Stimulated activated CD8-positive, alpha-beta memory T cell treated with anti-CD3 and anti-CD28 coated beads, Interleukin-4, amount 100 ng/mL, for 4 hours (primary cell): ENCODE measurements at places on chromosomes 6 and 20.

GRCh38 chr6:4041480-4041879 is 37.5 kb downstream of the FAM217A start:
- no peak for DNase-seq

DNA sequence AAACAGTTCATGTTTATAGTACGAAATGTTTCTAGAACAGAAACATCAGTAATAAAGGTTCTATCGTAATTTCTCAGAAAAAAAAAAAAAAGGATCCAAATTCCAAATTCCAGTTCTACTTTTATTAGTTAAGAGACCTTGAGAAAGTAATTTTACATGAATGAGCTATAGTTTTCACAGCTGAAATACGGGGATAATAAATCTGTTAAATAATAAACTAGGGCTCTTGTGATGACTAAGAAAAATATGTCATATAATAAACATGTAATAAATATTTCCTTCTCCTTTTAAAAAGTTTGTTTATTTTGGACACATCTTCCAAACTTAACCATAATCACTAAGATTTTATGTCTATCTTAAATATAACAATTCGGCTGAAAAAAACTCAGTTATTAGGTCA is 17.8 kb downstream of the RARS2 start:
- DNase-seq = no peak

GRCh38 chr6:148520109-148520841 is 177.6 kb downstream of the SASH1 start:
- no peak for DNase-seq

DNA sequence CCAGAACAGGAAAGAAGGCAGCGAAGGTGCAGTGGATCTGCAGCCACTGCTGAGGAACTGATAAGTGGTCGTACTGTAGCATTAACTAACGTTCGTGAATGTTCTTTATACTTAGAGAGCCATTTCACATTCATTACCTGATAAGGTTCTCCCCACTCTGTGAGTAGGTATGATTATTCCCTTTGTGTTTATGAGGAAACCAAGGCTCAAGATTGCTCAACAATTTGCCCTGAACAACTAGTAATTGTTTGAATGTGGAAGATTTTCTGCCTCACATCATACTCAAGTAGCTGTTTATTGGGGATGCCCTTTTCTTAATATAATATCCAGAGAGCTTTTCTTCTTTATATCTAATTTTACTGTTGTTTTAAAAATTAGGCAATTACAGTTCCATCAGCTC is 24.9 kb upstream of the ELOVL5 start:
- no peak for DNase-seq

GRCh38 chr6:166864333-166864732 is 92.0 kb downstream of the RNASET2 start:
- DNase-seq = no peak

GRCh38 chr6:74577619-74578018 is 628.2 kb downstream of the COL12A1 start:
- no peak for DNase-seq

DNA sequence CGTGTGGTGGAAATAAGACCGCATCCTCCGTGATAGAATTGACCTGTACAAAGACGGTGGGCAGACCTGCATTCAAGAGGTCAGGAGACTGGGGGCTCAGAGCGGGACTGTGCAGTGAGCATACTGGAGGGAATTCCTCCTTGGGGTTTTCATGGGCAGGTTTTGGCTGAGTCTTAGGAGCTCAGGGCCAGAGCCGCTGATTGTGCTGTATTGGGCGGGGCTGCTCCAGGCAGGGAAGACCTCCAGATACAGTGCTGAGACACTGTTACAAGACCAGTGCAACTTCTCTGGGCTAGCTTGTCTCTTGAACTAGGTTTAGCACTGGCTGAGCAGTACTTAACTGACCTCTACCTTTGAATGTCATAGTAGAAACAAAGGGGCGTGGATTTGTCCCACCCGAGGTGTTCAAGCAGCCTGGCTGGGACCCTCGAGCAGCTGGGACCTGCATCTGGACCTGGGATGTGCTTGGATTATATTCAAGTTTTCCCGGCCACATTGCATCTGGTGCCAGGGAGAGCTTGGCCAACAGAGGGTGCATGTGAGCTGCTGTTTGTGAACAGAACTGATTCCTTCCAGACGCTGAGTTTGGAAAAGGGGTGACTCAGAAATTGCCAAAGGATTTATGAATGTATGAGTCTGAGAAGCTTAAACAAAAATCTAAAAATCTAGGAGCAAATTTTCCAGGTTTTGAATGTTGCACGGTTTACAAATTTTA is 33.4 kb upstream of the SLC22A1 start:
- DNase-seq = no peak

DNA sequence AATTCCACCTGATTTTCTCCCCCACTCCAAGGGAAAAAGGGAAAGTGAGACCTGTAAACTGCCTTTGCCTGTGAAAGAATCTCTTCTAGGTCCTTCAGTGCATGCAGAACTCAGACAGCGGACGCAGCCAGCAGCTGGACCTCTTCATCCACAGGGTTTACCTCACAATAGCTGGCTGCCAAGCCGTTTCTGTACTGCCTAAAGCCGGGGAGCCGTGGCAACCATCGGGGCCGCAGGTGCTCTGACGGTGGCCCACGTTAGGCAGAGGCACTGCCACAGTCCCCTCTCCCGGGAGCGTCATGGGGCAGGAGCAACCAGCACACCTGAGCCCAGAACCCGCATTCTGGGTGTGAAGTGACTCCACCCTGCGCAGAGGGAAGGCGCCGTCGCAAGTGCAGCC is 206.1 kb downstream of the TTLL2 start:
- no peak for DNase-seq

- no peak for DNase-seq
Observed at GRCh38 chr20:9035126-9035525, 33.8 kb upstream of the PLCB4 start.

- no peak for DNase-seq
Observed at GRCh38 chr20:53940907-53941545, 129.4 kb downstream of the BCAS1 start.

DNA sequence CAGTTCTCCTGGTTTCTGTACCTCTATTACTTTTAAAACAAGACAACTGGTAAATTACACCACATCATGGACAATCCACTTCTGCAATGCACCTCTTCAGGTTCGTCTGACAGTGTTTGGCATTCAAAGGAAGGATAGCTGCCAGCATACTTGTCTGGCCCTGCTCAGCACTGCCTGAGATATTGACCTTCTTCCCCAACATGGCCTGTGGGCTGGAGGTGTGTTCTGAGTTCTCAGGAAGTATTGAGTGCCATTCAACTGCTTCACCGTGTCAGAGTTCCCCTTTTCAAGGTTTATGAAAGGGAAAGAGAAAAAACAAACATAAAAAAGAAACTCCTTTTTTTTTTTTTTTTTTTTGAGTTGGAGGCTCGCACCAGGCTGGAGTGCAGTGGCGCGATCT is 267.9 kb upstream of the SASH1 start:
- DNase-seq = no peak

DNA sequence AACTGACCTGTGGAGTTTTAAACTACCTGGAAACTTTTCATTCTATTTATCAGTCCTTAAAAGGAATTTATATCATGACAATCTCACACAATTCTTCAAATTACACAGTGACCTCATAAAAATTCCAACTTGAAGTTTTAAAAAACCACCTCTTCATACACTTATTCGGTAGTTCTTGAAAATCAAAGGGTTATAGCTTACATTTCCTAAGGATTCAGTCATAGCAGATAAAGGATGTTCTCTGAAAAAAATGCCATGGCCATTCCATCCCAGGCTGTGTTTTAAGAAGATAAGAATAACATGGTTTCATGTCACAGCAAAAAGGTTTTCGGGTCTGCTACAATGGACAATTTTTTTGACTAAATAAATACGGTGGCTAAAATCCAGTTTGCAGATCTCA is 41.2 kb downstream of the GOPC start:
- DNase-seq = no peak

- no peak for DNase-seq
Observed at GRCh38 chr20:5843054-5843592, 92.9 kb downstream of the SHLD1 start.

GRCh38 chr6:154899824-154900463 is 95.2 kb upstream of the TIAM2 start:
- DNase-seq = no peak

DNA sequence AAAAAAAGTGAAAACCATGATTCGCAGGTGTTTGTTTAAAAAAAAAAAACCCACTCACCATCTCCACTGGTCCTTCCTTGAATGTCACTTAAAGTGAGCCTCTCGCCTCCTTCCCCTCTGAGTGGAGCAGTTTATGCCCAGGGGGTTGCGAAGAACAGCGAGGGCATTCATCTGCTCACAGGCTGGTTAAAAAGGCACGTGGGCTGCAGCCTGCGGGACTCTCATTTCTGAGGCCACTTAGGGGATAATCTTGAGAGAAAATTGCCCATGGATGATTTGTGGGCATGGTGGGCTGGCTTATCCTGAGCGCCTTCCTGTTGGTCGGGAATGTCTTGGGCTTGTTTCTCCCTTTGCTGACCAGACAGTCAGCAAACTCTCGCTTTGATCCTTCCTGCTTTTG is 18.9 kb downstream of the BCAS4 start:
- no peak for DNase-seq

- DNase-seq = no peak
Observed at GRCh38 chr6:148235446-148235845, 107.2 kb upstream of the SASH1 start.

DNA sequence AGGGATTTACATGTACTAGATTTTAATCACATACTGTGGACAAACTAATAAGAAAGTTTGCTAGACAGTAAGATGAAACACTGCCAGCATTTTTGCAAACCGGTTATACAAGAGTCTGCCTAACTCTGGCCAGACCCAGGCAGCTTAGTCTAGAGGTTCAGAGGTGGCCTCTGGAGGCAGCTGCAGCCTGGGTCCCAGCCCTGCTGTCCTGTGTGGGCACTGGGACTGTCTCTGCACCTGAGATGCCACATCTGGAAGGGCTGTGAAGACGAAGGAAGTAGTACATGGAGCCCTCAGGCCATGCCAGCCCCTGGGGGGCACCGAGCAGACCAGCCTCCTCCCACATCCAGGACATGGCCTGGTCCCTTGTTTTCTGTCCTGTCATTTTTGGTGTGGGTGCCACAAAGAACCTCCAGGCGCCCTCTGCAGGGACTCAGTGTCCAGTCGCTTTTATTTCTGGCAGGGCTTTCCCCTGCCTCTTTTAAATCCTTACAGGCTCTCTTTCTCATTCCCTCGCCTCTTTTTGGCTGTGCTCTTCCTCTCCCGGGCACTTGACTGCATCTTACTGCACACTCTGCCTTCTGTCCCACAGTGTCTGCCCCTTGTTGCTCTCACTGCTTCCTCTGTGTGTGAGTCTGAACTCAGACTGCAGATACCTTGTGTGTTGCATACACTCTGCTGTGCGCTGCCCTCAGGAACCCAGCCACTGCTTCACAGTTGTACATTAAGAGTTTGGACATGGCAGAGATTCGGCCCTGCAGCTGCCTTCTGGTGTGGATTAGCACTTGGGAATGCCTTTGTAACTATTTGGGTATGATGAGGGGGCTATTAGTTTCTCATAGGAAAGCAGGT is 216.7 kb downstream of the ZDHHC14 start:
- no peak for DNase-seq

GRCh38 chr6:158784505-158784904 is 34.7 kb downstream of the EZR start:
- DNase-seq = no peak

- no peak for DNase-seq
Observed at GRCh38 chr20:39094391-39094790, 132.2 kb downstream of the DHX35 start.

DNA sequence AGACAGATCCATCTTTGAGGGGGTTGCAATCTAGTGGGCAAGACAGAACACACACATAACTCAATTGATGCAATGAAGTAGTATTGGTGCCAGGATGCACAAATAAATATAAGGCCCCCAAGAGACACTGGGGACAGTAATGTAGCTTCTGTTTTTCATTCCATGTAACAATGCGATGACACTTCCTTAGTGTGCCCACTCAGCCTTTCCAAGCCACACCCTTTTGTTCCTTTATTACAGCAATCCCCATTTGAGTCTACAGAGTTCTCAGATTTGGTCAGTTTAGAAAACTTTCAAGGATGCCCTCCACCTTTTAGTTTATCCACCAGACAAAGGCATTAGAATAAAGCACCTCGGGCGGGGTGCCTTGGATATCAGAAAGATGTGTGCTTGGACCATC is 15.5 kb downstream of the TGM3 start:
- DNase-seq = no peak

DNA sequence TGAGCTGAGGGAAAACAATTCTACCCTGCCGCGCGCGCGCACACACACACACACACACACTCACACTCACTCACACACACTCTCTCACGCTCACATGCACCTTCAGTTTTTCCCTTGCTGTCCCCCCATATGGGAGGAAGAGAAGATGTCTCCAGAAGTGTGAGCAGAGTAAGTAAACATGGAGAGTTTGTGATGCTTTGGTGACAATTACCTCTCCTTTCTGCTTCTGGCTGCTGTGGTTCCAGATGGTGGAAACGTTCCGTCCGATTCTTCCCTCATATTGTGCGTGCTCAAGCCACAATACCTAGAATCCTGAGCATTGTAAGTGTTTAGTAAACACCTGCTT is 86.7 kb downstream of the LINC00237 start:
- DNase-seq = no peak

DNA sequence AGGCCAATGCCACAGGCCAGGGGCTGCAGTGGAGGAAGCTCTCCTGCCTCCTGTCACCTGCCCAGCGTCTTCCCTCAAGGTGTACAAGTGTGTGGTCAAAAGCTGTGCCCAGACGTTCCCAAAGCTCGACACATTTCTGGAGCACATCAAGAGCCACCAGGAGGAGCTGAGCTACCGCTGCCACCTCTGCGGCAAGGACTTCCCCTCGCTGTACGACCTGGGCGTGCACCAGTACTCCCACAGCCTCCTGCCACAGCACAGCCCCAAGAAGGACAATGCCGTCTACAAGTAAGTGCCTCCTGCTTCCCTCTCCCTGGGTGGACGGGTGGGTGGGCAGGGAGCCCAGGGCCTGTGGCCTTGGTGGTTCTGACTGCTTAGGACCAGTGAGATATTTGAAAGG is 38.2 kb downstream of the ZNF341 start:
- DNase-seq = no peak

- DNase-seq = no peak
Observed at GRCh38 chr6:135852746-135853145, 1.2 kb downstream of the PDE7B start.

- DNase-seq = no peak
Observed at GRCh38 chr6:161732594-161732993, 458.7 kb upstream of the AGPAT4 start.

- DNase-seq = no peak
Observed at GRCh38 chr6:6678185-6678671, 89.7 kb downstream of the LY86 start.

- no peak for DNase-seq
Observed at GRCh38 chr6:170497841-170498301, 55.2 kb downstream of the PSMB1 start.
